ENCODE measurements at places on chromosomes 16 and 17. TPM values are rescaled to one million over a fixed set of nuclear protein-coding genes. Genes with fewer than 3 reads are reported as not detected.

- DNase-seq = no peak
Observed at GRCh38 chr16:86893506-86893905, 315.2 kb downstream of the FOXL1 start.

- no peak for DNase-seq
Observed at GRCh38 chr16:65306722-65307121, 184.9 kb upstream of the CDH11 start.

Gene SRSF2
- 356 TPM for total RNA-seq

Gene CORO6
- 4.0 TPM for total RNA-seq

DNA sequence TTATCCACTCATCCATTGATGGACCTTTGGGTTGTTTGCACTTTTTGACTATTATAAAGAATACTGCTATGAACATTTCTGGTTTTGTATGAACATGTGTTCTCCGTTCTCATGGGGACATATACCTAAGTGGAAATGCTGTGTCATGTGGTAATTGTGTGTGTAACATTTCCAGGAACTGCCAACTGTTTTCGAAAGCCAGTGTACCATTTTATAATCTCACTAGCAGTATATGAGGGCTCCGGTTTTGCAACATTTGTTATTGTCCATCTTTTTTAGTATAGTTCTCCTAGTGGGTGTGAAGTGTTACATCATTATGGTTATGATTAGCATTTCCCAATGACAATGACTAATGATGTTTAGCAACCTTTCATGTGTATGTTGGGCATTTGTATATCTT, 5.1 kb upstream of the TRIM25 start:
- no peak for DNase-seq

- DNase-seq = peak; percentile 89
Observed at GRCh38 chr17:13931111-13931526, 138.2 kb upstream of the COX10 start.

DNA sequence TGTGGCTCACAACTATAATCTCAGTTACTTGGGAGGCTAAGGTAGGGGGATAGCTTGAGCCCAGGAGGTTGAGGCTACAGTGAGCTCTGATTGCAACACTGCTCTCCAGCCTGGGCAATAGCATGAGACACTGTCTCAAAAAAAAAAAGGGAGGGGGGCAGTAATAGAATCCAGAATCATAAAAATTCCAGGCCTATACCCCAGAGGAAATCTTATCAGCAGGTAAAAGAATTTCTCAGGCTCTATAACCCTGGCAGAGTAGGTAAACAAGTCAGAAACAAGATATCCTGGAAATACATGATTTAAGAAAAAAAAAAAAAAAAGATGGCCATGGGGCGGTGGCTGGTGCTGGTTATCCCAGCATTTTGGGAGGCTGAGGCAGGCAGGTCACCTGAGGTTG, 12.9 kb downstream of the SPAG9 start:
- DNase-seq = no peak

Gene CAPN15
- total RNA-seq = 68.0 TPM

- no peak for DNase-seq
Observed at GRCh38 chr16:8872071-8872470, 3.3 kb upstream of the CARHSP1 start.

DNA sequence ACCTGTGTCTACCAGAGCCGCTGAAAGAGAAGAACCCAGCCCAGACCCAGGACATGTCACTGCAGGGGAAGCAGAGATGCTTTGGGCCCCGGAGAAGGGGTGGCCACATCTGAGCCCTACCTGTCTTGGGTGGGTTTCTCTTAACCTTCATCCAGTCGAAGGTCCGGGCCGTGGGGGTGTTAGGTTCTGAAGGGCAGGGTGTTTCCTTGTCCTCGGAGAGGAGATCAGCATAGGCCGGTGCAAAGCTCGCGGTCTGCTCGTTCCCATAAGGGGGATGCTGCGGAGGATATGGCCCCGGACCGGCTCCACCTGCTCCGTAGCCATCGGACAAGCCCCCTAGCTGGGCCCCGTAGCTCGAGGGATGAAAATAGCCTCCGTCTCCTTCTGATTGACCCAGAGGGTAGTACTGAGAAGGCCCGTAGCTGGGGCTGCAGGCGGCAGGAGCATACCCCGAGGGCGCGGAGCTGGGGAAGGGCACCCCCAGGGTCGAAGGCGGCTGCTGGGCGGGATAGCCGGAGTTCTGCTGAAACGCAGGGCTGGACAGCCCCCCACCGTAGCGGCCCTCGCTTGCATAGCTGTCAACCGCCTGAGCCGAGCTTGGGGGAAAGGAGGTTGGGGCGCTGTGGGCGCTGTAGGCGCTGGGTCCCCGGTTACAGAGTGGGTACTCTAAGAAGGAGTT, 464 bp downstream of the HOXB1 start:
- no peak for DNase-seq
